ENCODE measurements at places on chromosomes 3 and 15.

- DNase-seq, result no peak
Measured at GRCh38 chr3:19093084-19093483, 55.2 kb upstream of the KCNH8 start.

- DNase-seq, result peak; percentile 71
Measured at GRCh38 chr15:85730001-85730820, 64.5 kb downstream of the KLHL25 start.

DNA sequence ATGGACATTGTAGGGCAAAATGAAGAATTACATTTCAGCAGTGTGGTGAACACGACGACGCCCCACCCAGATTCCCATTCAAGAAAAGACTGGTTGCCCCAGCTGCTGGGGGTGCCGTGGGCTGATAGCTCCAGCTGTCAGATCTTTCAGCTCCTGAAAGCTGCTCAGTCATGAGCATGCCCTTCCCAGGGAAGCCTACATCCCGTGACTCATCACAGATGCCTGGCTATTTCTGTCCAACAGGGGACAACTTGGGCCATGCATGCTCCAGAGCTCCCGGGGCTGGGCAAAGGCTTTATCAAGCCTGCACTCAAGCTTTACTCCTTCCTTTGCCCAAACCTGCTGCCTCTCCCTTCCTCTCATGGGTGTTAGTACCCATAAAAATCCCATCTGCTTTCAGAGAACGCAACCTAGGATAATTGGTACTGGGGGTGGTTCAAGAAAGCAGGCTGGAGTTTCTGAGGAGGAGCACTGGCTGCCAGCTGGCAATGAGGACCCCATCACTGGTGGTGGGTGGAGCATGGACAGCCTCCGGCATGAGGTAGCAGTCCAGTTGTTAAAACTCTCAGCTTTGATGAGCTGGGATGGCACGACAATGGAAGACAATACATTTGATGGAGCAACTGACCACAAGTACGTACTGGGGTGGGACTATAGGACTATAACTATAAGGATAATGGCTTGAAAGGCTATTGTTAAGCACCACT is 16.4 kb upstream of the ST8SIA2 start:
- no peak for DNase-seq

DNA sequence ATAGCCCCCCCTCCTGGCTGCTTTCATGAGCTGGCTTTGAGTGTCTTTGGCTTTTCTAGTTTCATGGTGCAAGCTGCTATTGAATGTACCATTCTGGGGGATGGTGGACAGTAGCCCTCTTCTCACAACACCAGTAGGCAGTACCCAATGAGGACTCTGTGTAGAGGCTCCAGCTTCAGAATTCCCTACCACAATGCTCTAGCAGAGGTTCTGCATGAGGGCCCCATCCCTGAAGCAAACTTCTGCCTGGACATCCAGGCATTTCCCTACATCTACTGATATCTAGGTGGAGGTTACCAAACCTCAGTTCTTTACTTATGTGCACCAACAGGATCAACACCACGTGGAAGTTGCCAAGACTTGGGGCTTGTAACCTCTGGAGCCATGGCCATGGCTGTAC is 1742.9 kb downstream of the SI start:
- no peak for DNase-seq

GRCh38 chr3:41188306-41188705 is 11.0 kb upstream of the CTNNB1 start:
- no peak for DNase-seq

GRCh38 chr3:100830931-100831330 is 121.6 kb downstream of the TFG start:
- no peak for DNase-seq

GRCh38 chr15:48012191-48012590 is 108.6 kb upstream of the SLC24A5 start:
- no peak for DNase-seq

- no peak for DNase-seq
Measured at GRCh38 chr3:165191491-165191890, 4.7 kb downstream of the SLITRK3 start.

DNA sequence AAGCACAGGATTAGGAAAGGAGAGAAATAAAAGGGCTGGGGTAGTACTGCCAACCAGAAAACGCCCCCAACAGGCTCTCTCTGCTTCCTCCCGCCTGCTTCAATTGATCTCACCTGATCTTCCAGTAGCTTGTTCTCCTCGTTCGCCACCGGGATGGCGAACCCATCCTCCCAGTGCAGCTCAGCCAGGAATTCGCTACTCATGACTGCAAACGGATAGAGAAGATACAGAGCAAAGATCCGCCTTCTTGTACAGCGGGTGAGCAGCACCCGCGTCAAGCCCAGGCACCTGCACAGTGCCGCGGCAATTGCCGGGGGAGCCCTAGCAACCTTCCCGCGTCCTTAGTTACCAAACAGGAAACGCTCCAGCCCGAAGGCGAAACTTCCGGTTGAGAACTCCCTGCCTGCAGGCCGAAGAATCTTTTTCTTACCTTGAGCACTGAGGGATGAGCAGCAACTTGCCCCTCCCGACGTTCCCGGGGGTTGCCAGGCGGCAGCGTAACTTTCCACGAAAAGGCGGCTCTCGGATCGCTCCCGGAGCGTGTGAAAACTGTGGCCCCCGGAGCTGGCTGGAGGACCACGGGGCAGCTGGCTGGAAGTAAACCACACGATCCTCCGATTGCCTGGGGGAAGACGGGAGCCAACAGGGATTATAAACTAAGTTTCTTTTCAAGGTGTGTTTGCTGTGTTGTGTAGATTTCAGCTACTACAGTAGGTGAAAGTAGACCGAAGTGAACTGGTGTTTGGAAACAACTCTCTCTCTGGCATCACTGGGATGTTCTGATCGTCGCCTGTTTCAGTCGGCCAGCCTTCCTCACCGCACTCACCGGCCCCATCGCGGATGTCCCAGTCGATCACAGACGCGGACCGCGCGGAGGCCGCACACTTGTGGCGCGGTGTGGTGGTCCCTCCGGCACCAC is at the start of gene CCDC39:
Gene CCDC39 (minus strand): TSS at position 312 of the 919 bp plus-strand sequence. CDS start 109 bp downstream, at position 203.
- peak; percentile 49 for DNase-seq

- DNase-seq, result peak; percentile 57
Measured at GRCh38 chr3:118817748-118818165, 216.9 kb downstream of the IGSF11 start.

DNA sequence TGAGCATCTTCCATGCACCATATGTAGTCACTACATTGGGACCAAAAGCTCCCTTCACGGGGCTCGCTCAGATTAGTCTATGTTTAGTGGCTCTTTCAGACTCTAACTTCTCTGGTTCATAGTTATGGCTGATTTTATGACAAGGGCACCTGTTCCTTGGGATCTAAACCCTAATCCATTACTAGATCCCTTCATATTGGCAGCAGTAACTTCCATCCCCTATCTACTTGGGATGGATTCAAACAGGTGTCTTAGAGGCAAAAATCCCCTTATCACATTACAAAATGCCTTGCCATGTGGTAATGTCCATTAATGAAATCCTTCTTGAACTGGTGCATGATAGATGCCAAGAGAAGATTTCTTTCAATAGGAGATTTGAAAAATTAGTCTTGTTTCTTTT is 96.7 kb upstream of the TP63 start:
- no peak for DNase-seq

DNA sequence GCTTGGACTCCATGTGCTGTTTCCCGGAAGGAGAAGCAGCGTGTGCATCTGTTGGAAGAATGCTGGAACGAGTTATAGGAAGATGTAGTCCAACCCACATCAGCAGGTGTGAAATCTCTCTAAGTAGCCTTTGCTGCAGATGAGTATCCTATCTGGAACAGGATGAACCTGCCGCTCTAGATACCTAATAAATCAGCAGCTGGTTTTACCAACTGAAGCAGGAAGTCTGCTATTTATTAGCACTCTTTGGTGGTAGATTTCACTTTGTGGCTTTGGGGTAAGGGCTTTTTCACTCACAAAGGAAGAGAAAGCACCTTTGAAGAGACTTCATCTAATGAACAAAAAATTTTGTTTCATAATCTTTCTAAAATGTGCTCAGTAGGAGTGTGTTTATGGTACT is 66.4 kb downstream of the DCUN1D1 start:
- DNase-seq, result no peak

- DNase-seq, result no peak
Measured at GRCh38 chr3:126459111-126459762, 16.5 kb downstream of the ZXDC start.

- no peak for DNase-seq
Measured at GRCh38 chr3:14124223-14124614, 451 bp downstream of the CHCHD4 start.

DNA sequence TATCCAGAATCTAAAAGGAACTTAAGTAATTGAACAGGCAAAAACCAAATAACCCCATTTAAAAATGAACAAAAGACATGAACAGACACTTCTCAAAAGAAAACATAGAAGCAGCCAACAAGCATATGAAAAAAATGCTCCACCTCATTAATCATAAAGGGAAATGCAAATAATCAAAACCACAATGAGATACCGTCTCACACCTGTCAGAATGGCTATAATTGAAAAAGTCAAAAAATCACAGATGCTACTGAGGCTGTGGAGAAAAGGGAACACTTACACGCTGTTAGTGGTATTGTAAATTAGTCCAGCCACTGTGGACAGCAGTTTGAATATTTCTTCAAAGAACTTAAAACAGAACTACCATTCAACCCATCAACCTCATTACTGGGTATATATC is 220.7 kb downstream of the MEX3B start:
- DNase-seq, result no peak

DNA sequence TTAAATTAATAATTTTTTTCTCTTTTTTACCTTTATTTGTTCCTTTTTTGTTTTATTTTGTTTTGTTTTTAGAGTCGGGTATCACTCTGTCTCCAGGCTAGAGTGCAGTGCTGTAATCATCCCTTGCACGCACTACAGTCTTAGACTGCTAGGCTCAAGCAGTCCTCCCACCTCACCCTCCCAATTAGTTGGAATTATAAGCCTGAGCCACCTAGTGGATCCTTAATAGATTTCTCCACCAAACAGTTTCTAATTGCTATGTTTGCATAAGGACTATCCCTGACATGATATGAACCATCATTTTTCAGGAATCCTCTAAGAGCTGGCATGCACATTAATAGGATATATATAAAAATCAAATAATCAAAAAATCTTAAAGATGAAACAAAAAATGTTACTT is 993.2 kb downstream of the OTOL1 start:
- DNase-seq, result no peak

DNA sequence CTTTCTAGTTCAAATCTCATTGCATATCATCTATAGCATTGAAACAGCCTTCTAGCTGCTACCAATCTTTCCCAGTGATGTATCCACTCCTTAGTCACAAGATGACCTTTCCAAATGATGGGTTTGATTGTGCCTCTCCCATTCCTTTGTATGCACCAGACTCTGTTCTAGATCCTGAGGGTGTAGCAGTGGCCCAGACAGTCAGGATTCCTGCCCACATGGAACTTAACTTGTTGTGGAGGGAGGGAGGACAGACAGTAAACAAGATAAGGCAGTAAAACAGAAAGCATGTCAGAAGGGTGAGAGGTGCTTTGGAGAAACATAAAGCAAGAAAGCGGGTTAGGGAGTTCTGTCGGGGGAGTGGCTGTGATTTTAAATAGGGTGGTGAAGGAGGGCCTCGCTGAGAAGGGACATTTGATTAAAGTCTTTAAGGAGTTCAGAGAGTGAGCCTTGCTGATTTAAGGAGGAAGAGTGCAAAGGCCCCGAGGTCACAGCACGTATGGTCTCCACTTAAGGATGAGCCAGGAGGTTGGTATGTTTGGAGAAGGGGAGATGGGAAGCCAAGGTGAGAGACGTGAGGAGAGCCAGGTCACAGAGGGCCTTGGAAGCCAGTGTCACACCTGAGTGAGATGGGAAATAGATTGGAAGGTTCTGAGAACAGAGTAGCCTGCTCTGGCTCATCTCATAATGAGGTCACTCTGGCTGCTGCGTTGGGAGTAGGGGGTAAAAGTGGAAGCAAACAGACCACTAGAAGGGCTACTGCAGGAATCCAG is 38.3 kb downstream of the FAM43A start:
- DNase-seq, result no peak

GRCh38 chr15:27573805-27574485 is 525.2 kb downstream of the OCA2 start:
- DNase-seq, result no peak

- peak; percentile 13 for DNase-seq
Measured at GRCh38 chr3:42723219-42723618, 20.6 kb upstream of the HHATL start.

DNA sequence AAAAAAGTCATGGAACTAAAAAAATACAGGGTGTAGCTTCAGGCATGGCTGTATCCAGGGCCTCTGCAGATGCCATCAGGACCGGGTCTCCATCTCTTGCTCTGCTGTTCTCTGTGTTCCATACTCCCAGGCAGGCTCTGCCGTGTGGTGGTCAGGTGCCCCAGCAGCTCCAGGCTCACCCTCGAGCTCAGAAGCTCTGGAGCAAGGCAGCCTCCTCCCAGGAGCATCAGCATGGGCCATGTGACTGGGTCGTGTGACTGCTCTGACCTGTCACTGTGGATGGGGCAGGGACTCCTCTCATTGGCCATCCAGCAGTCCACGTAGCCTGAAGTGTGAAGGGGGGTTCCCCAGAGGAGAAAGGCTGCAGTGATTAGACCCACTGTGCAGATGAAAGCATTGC is 8.5 kb downstream of the FBLN2 start:
- no peak for DNase-seq

GRCh38 chr3:78633626-78634025 is 1134.2 kb downstream of the ROBO1 start:
- DNase-seq, result peak; percentile 48

GRCh38 chr15:34776606-34777105 is 18.7 kb downstream of the ACTC1 start:
- DNase-seq, result no peak

- DNase-seq, result peak; percentile 39
Measured at GRCh38 chr15:98771541-98771940, 123.2 kb downstream of the IGF1R start.

GRCh38 chr3:15390460-15390859 is 36.9 kb downstream of the METTL6 start:
- DNase-seq, result no peak

GRCh38 chr3:13846238-13846637 is 33.6 kb downstream of the WNT7A start:
- DNase-seq, result no peak

GRCh38 chr15:48596415-48596814 is 49.1 kb downstream of the FBN1 start:
- DNase-seq, result no peak

GRCh38 chr3:196694941-196695848 is 16.9 kb downstream of the CEP19 start:
- no peak for DNase-seq

- DNase-seq, result no peak
Measured at GRCh38 chr3:29249829-29250345, 31.0 kb upstream of the RBMS3 start.

DNA sequence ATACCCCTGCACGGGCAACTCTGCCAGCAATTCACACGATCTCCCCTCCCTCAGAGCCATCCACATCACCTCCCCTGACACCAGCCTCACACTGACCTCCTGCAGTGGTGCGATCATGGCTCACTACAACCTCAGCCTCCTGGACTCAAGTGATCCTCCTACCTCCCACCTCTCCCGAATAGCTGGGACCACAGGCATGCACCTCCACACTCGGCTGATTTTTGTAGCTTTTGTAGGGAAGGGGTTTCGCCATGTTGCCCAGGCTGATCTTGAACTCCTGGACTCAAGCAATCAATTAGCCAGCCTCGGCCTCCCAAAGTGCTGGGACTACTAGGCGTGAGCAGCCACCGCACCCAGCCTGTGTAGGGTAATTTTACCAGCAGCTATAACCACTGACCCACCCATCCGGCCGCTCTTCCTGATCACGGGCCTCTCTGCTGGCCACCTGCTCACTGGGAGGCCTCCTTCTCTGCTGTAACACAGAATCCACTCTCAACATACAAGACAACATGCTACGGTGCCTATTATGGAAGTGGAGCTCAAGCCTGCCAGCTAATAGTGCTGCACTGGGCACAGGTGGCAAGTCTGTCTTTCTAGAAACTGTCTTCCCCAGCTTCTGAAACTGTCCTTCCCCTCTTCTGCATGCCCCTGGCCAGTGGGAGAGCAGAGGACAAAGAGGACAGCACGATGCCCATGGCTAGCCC is 4.6 kb downstream of the GP9 start:
- DNase-seq, result no peak
